Smooth muscle cell of the umbilical artery (primary cell): ENCODE measurements at places on chromosomes 7 and 10. TPM values are rescaled to one million over a fixed set of nuclear protein-coding genes. Genes with fewer than 3 reads are reported as not detected.

Gene PSD
- total RNA-seq, result 2.4 and 12.2 TPM in 2 replicates

Gene CREB5
- 1.8 and 4.5 TPM in 2 replicates for total RNA-seq

Gene GNG11
- total RNA-seq, result 26.1 and 27.0 TPM in 2 replicates

Gene OPN1SW
- not detected in 2 replicates for total RNA-seq
